ENCODE measurements at places on chromosomes 7 and 10.

DNA sequence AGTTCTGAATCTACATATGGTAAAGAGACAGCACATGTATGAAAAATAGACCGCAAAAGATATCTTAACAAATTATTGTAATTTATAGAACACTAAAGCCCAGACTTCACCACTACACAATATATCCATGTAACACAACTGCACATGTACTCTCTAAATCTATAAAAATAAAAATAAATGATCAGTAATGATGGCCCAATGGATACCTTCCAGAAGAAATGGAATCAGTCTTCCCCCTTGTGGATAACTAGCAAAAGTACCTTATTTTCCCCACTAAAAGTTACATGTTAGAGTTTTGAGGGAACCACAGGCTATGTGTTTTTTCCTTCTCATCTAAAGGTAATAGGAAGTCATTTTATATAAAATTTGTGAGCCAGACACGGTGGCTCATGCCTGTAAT lies 25.7 kb downstream of the C7orf25 start:
- DNase-seq, result peak; percentile 16

DNA sequence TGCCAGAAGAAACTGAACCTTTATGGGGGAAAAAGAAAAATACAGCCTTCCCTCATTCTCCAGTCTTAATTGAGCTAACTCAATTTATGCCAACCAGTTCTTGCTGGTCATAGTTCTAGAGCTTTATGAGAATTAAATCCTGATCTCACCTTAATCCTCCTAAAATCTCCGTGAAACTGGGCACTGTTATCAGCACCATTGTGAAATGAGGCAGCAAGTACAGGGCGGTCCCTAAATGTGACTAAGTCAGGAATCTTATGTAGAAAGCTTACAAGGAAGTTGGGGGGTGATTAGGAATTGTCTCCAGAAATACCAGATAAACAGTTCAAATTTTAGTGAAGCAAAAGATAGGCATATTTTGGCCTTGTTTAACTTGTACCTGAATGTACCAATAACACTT lies 10.7 kb upstream of the INSYN2A start:
- no peak for DNase-seq

DNA sequence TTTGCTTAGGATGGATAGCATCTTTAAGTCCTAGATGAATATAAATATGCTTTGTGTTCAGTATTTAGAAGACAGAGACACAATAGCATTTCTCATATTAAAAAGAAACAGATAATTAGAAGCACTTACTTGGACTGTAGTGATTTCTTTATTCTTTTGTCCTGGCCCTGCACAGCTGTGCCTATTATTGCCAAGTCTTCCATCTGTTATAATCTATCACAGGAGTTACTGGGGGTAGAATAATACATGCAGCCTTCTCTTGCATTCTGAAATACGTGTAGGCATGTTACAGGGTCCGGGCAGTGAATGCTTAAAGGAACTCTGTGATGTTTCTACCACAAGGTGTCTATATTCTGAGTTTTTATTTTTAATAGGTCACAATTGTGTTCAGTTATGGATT lies 461.5 kb upstream of the COBL start:
- no peak for DNase-seq

- DNase-seq, result no peak
Measured at GRCh38 chr10:124362568-124362967, 56.2 kb downstream of the OAT start.

GRCh38 chr10:22537810-22538209 lies 176.6 kb downstream of the PIP4K2A start:
- DNase-seq, result no peak

- DNase-seq, result peak; percentile 90
Measured at GRCh38 chr7:32891043-32891799, at the start of gene KBTBD2. KBTBD2 (minus strand) TSS chr7:32891760; CDS start chr7:32879604, 12,156 bp downstream.

DNA sequence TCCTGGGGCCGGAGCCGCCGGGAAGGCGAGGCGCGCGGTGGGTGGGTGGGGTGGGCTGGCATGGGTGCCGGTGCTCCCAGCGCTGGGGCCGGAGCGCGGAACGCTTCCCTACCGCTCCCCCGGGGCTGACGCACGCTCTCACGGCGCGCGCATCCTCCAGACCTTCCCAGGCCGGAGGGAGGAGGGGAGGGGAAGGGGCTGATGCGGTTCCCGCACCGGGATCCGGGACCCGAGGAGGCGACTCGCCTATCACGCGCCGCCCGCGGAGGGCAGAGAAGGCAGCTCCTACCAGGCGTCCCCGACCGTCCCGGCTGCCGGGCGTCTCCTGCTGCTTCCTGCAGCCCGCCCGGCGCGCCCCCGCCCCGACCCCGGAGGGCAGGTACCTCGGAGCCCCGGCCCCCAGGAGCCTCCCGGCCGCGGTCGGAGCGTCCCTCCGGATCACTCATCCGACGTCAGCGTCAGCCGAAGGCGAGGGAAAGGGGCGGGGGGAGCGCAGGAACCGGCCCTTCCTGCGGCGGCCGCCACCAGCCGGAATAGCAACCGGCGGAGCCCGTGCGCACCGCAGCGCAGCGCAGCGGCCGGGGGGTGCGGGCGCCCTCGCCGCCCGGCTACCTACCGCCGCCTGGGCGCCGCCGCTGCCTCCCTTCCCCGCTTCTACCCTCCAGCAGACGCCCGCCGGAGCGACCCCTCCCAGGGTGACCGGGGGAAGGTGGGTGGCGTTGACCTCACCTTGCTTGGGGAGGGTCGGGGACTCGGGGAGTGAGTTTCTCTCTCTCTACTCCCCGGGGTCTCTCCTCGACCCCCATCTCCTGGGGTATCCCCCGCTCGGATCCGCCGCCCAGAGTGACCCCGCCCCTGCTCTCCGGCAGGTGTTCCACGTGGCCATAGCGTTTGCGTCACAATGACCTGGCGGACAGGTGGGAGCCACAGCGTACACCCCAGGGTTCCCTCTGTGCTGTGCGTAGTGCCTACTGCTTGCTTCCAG lies at the start of gene ICA1:
TSS of gene ICA1 (minus strand) at position 457 of the 985 bp plus-strand sequence. CDS start 26,241 bp downstream, outside the sequence.
- peak; percentile 12 for DNase-seq

DNA sequence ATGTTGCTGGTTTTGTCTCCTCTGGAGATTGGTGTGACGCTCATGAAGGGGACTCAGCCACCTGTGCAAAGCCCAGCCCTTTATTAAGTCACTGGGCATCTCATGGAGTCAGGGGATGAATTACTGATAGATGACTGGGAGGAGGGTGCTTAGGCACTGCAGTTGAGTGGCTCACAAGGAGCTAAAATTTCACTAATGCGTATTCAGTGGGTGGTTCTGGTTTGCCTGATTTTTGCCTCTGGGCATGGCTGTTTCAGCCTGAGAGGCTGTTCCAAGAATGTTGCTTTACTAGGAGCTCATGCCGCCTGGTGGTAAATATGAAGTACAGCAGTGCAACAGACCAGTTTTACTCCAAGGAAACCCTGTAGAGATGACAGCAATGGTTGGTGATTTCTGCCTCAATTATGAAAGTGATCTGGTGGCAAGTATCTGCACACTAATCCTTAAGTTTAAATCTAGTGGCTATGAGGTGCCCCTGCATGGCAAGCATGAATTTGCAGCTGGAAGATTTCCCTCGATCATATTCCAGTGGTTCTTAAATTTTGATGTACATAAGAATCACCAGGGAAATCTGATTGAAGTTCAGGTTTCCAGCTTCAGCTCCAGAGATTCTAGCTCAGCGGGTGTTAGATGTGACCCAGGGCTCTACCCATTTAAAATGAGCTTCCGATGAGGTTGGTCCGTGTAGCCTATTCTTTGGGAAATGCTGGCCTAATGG lies 19.9 kb downstream of the ACTA2 start:
- peak; percentile 81 for DNase-seq

DNA sequence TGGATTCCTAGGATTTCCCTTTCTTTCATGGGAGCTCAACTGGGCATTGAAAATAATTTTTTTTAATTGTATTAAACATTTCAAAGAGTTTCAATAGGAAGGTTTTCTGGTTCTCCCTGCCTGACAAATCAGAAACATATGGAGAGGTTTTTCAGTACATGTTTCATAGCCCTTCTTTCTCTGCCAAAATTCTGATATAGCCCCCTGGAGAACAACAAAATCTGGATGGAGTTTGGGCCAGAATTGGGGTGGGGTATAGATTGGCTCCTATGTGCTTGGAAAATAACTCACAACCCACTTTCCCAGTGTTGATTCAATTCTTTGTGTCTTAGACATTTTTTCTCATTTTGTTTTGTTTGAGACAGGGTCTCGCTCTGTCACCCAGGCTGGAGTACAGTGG lies 24.6 kb upstream of the EIF4H start:
- DNase-seq, result no peak

GRCh38 chr7:131302876-131303707 lies 24.6 kb upstream of the MKLN1 start:
- peak; percentile 17 for DNase-seq

DNA sequence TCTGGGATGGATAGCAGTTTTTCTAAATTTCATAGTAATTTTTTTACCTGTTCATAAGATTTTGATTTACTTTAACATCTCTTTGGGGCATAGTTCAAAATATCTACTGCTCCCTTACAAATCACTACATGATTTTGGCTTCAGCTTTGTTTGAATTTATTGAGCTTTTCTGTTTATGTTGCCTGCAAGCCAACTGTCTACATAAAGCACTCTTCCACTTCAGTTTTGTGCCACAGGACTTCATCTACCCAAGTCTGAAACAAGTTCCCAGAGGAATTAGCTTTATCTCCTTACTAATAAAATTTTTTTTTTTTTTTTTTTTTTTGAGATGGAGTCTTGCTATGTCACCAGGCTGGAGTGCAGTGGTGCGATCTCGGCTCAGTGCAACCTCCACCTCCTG lies 45.4 kb upstream of the KMT2E start:
- DNase-seq, result no peak

GRCh38 chr10:82572744-82573143 lies 697.8 kb downstream of the NRG3 start:
- no peak for DNase-seq

- no peak for DNase-seq
Measured at GRCh38 chr10:130336617-130337304, 200.6 kb downstream of the GLRX3 start.

GRCh38 chr7:101795461-101795860 lies 22.0 kb upstream of the CUX1 start:
- no peak for DNase-seq

GRCh38 chr7:151008511-151009323 lies 15.6 kb downstream of the ATG9B start:
- DNase-seq, result peak; percentile 59

DNA sequence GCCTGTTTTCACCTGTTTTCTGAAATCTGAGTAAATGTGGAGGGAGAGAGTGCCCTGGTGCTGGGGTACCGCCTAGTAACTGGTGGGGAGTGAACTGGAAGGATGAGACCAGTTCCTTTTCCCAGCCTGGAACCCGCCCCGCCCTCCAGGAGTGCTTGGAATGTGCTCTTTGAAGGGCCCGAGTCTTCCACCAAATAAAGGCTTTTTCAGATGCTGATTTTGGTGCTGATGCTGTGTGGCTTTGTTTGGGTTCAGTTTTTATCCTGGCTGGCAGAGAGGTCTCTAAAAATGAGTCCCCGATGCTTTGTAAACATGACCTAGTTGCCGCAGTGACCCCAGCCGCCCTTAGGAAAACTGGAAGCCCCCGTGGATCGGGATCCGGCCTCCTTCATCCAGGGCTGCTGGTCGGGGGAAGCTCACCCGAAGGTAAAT lies 25.9 kb downstream of the FOXK1 start:
- DNase-seq, result no peak

DNA sequence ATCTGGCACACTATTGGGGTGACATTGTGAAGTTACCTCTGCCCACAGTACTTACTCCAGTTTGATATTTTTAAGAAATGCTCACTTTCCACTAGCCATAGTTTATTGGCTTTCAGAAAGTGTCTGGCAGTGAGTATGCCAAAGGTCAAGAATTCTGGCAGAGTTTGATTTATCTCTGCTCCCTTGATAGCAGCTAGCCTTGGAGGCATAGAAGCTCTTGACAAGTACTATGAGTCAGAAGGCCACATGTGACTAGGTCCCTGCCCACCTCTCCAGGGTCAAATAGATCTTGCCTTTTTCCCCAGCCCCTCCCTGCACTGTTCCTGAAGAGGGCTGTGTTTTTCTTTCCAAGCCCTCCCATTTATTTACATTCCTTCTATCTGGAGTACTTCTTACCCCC lies 202.2 kb downstream of the AUTS2 start:
- peak; percentile 43 for DNase-seq

- no peak for DNase-seq
Measured at GRCh38 chr10:17239345-17240085, 11.5 kb downstream of the VIM start.

- no peak for DNase-seq
Measured at GRCh38 chr10:52653263-52653909, 119.2 kb downstream of the MBL2 start.

DNA sequence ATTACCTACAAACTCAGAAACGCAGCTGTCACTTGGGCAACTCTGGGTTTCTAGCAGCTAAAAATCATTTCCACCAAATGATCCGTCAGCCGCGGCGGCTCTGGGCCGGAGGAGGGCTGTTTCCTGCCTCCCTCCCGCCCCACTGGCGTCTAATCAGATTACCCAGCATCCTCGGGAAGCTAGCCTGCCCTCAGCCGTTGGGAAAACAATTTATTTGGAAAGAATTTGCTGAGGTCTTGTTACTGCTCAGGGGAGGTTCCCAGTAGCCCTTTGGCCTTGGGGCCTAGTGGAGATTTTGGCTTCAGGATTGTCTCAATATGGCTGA lies 65.0 kb upstream of the ADGRA1 start:
- no peak for DNase-seq

DNA sequence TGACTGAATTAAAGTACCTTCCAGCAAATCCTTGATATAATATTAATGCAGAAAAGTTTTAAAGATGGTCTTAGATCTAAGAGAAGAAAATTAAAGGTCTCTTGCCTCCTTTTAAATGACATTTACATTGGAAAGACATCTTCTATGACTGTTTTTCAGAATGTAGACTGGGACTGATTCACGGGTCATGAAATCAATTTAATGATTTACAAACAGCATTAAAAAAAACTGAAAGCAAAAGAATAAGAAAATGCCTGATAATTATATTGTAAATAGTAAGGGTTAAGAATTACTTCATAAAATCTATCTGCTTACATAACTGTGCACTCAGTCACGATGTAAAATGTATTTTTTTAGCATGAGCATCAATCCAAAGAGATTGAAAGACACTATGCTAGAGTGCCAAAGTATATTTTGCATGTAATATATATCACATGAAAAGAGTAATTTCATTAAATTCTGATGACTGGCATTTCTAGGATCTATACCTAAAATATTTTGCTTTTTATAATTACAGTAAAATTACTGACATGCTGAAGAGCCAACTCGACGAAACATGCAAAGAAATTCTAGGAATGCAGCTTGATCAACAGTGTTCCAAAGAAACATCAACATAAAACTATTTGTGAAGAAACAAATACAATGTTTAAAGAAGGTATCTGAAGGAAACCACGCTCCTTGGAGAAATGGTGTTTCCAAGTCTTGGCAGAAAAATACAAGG lies 35.1 kb downstream of the RTKN2 start:
- peak; percentile 57 for DNase-seq

DNA sequence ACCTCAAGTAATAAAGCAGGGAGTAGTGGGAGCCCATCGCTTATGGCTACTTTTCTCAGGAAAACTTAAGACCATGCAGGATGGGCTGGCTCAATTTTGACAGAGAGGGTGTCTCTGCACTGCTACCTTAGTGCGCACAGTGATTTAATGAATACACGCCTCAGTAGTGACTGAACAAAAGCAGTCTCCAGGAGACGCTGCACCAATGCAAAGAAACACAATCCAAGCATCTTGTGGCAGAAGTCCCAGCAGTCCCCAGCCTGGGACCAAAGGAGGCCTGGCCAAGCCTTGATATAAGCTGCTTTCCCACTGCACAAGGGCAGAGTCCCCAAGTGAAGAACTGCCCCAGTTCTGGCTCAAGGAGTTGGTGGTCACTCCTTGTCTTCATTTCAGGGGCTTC lies 368.9 kb downstream of the KCNMA1 start:
- DNase-seq, result no peak

GRCh38 chr10:90930070-90930837 lies 9.4 kb upstream of the ANKRD1 start:
- peak; percentile 95 for DNase-seq

GRCh38 chr10:28276384-28276783 lies 26.5 kb downstream of the MPP7 start:
- DNase-seq, result no peak
